ENCODE measurements at places on chromosomes 2 and 18.

DNA sequence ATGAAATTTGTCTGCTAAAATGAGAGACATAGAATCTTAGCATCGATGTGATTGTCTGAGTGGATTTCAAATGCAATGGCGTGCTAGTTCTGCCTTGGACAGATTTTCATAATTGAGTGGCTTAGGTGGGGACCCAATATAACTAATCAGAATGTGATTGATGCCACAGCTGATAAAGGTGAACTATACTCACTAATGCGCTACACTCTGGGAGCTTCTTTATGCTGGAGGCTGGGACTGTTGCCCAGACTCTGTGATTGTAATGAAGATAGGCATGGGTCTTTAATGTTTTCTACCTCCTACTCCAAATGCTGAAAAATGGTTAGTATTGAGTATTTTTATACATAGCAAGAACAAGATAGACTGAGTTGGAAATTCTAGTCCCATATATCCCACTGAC lies 339.5 kb upstream of the SLC39A10 start:
- no peak for DNase-seq

GRCh38 chr2:160431441-160431840 lies 62.2 kb downstream of the RBMS1 start:
- DNase-seq = no peak

DNA sequence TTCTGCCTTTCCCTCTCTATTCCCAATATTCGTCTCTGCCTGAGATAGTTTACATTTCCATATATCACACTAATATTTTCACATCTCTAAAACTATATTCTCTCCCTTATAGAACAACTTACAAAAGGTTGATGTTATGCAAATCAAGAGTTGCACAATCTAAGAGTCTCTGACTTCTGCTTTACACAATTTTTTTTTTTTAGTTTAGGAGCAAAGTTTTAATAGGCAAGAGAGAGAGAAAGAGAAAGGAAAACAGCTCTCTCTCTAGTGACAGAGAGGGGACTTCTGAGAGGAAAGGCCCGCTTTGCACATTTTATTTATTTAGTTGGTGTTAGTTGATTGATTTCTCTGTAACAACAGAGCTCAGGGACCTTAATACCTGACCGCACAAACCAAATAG lies 380.2 kb downstream of the TXNL1 start:
- DNase-seq = no peak

- no peak for DNase-seq
These were observed 29.3 kb upstream of the MMADHC start for GRCh38 chr2:149616681-149617456.

DNA sequence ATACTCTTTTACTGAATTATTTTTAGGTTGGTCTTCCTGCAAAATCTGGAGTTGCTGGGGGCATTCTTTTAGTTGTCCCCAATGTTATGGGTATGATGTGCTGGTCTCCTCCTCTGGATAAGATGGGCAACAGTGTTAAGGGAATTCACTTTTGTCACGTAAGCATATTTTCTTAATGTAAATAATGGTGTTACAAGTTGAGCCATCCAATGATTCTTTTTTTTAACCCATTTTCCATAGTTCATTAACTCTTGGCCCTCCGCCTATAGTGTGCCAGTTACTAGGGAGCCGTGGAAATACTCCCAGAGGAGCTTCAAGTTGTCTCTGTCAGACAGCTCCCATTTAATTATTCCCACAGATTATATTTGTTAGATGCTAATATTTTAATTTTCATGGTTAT lies 49.8 kb downstream of the GLS start:
- no peak for DNase-seq
